ENCODE measurements at places on chromosomes 16 and 17.

DNA sequence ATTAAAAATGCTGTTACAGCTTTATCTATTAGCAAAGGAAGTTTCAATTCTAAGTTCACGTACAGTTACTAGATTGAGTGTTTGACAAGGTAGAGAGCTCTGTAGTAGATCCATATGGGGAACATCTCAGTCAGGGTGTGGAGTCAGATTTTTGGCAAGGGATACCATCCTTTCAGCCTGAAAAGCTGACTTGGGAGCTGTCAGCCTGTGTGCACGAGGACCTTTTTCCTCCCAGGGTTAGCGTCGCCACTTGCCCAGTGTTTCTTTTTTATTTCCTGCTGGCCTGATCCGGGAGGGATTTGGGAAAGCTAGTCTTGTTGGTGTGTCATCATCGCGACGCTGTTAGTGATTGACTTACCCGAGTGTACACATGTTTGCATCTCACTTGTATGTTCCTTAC lies 29.5 kb downstream of the WWOX start:
- DNase-seq = no peak
- H3K4me3 ChIP-seq = no peak overlapping the region
- peaks cover 2% of the 10 kb centered on the region for H3K36me3 ChIP-seq
- H3K4me1 ChIP-seq = no peaks in the 10 kb centered on the region

GRCh38 chr17:62637809-62638208 lies 10.3 kb downstream of the MRC2 start:
- no peak overlapping the region for H3K27ac ChIP-seq
- DNase-seq = no peak
- H3K4me1 ChIP-seq = no peaks in the 10 kb centered on the region
- H3K27me3 ChIP-seq = peaks cover 20% of the 10 kb centered on the region
- no peaks in the 10 kb centered on the region for H3K36me3 ChIP-seq

DNA sequence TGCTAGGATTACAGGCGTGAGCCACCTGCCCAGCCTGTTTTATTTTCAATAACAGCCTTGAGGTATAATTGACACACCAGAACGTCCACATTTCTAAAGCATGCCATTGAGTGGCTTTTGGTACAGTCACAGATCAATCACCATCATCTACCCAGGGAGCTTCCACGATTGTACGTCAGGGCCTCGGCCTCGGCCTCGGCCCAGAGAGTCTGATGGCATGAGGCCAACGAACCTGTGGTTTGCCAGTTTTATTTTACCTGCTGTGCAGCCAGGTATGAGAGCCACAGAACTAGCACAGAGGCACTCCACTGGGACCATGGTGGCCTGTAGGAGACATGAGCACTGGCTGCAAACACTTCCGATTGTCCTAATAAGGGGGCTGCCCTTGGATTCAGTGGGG lies 8.3 kb downstream of the UBALD1 start:
- no peaks in the 10 kb centered on the region for H3K36me3 ChIP-seq
- no peak overlapping the region for H3K4me3 ChIP-seq
- H3K4me1 ChIP-seq = peaks cover 1% of the 10 kb centered on the region
- no peak for DNase-seq

DNA sequence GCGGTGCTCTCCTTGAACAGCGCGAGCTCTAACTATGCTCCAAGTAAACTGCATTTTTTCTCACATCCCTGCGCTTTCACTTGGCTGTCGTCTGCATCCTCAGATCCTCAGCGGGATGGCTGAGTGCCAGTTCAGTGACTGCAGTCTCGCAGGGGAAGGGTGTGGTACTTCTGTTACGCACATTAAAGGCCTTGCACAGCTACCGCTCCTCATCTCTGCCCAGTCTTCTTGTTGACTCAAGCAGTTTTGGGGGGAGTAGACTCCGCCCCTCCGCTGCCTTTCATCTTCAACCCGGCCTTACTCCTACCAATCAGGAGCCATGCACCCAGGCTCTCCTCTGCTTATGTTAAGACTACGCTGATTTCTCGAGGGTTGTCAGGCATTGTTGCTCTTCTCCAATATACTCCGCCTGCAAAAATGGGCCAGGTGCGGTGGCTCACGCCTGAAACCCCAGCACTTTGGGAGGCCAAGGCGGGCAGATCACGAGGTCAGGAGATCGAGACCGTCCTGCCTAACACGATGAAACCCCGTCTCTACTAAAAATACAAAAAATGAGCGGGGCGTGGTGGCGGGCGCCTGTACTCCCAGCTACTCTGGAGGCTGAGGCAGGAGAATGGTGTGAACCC lies 10.0 kb downstream of the ATP5PD start:
- peaks cover 25% of the 10 kb centered on the region for H3K36me3 ChIP-seq
- peak overlapping the region; percentile 80 for H3K4me3 ChIP-seq
- DNase-seq = peak; percentile 50
- peaks cover 39% of the 10 kb centered on the region for H3K4me1 ChIP-seq

DNA sequence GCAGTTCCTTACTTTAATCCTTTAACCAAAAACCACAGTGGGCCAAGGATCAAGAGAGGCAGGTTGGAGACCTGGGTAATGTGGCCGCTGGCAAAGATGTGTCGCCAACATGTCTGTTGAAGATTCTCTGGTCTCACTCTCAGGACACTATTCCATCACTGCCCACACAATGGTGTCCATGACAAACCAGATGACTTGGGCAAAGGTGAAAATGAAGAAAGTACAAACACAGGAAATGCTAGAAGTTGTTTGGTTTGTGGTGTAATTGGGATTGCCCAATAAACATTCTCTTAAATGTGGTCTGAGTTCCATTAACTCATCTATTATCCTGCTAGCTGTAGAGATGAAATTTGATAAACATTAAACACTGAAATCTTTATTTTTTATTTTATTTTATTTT lies 43.3 kb downstream of the SALL1 start:
- H3K4me3 ChIP-seq = no peak overlapping the region
- H3K27ac ChIP-seq = no peak overlapping the region
- H3K27me3 ChIP-seq = peaks cover 13% of the 10 kb centered on the region
- no peaks in the 10 kb centered on the region for H3K36me3 ChIP-seq
- no peaks in the 10 kb centered on the region for H3K4me1 ChIP-seq

DNA sequence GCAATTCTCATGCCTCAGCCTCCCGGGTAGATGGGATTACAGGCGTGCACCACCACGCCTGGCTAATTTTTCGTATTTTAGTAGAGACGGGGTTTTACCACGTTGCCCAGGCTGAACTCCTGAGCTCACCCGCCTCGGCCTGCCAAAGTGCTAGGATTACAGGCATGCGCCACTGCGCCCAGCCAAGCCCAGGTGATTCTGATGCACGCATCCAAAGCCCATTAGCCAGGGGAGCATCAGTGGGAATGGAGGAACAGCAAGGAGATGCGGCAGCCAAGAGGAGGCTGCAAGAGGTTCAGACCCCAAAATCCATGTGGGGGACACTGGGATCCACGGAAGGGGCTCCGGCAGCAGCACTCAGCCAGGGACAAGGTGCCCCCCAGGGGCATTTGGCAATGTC lies 12.1 kb downstream of the ATP2A3 start:
- H3K4me1 ChIP-seq = peaks cover 5% of the 10 kb centered on the region
- no peaks in the 10 kb centered on the region for H3K27me3 ChIP-seq
- no peak overlapping the region for H3K4me3 ChIP-seq
- H3K27ac ChIP-seq = no peak overlapping the region

GRCh38 chr16:28195859-28196258 lies 15.9 kb downstream of the XPO6 start:
- peaks cover 38% of the 10 kb centered on the region for H3K36me3 ChIP-seq
- H3K27me3 ChIP-seq = no peaks in the 10 kb centered on the region
- H3K4me1 ChIP-seq = peaks cover 59% of the 10 kb centered on the region
- H3K27ac ChIP-seq = peak overlapping the region; percentile 79

- peaks cover 59% of the 10 kb centered on the region for H3K36me3 ChIP-seq
- H3K27me3 ChIP-seq = no peaks in the 10 kb centered on the region
- H3K4me1 ChIP-seq = peaks cover 18% of the 10 kb centered on the region
- H3K4me3 ChIP-seq = no peak overlapping the region
These were observed 5.5 kb downstream of the COG1 start for GRCh38 chr17:73198201-73198929.

DNA sequence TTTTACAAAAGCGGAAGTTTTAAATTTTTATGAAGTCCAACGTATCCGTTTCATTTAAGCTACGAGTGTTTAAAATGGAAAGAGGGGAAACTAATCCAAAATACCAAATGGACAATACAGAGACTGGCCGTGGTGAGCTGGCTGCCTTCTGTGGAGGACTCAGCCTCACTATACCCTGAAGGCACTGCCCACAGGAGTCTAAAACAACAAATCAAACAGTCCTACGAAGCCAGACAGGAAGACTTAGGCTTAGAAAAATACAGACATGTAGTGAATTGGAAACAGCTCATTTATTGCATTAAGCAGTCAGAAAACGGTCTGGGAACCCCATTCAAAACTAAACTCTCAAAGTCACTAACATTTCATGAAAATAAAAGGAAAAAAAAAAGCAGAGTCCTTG lies 75.1 kb downstream of the CYTH1 start:
- H3K4me1 ChIP-seq = peaks cover 42% of the 10 kb centered on the region
- no peak for DNase-seq
- H3K4me3 ChIP-seq = no peak overlapping the region

GRCh38 chr16:87534030-87534653 lies 41.3 kb upstream of the ZCCHC14 start:
- H3K4me1 ChIP-seq = no peaks in the 10 kb centered on the region
- no peaks in the 10 kb centered on the region for H3K36me3 ChIP-seq
- H3K4me3 ChIP-seq = no peak overlapping the region
- DNase-seq = no peak
- no peak overlapping the region for H3K27ac ChIP-seq

DNA sequence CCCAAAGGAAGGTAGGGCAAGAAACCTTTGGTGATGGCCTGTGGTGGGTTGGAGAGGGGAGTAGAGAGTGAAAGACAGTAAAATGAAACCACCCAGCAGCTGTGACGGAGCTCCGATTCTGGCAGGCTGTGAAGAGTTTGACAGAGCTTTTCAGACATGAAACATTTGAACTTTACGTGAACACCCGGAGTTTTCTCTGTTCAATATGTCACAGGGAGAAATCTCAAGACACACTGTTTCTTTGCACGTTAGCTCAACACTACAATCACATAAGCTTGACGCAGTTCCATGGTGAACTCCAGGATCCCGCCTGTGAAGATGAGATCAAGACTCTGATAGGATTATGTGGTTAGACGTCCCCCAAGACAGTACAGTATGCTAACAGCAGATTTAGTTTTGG lies 79.6 kb upstream of the CDH11 start:
- no peaks in the 10 kb centered on the region for H3K4me1 ChIP-seq
- no peaks in the 10 kb centered on the region for H3K36me3 ChIP-seq

- DNase-seq = no peak
- no peak overlapping the region for H3K27ac ChIP-seq
These were observed 6.9 kb upstream of the BPTF start for GRCh38 chr17:67818110-67819002.

All from T-helper 2 cell treated with Interferon-gamma antibody and Interleukin-4, amounts not matched to agents 5 μg/mL and 100 μg/mL, for 36 hours (primary cell).